Thymus (tissue), 14 donors: ENCODE measurements at places on chromosomes 1 and 21.

DNA sequence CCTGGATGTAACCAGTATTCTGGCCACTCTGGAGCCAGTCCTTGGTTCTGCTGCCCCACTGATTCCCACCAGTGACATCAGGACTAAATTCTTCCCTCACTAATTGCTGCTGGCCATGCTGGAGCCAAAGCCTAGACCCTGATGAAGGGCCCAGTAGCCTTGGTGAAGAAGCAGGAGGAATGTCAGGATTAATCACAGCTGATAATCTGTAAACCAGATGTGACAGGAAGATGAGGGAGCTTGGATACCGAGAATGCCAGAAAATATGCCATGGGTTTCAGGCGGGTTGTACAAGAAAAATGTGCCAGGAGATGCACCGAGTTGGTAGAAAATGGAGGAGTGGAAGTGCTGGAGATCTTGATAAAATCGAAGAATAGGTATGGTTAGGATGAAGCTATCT, 119.0 kb upstream of the PPP2R5A start:
- DNase-seq = no peak
- H3K4me3 ChIP-seq = no peak overlapping the region
- no peak overlapping the region for H3K27ac ChIP-seq
- no peaks in the 10 kb centered on the region for H3K36me3 ChIP-seq
- peaks cover 33% of the 10 kb centered on the region for H3K4me1 ChIP-seq

DNA sequence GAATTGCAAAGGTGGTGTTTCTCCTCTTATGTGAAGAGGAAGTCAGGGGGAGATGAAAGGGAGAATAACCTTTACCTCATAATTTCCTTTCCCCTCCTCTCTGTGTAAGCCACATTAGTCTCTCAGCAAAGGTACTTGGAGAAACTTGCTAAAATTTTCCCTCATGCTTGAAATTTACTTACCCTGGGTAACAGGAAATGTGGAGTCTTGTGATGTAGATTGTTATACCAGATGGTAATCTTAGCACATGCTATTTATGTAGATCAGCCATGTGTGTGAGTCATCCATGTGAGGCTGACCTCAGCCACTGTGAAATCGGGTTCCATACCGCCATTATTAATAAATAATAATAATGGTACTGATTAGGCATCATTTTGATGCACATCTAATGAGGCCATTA, 128.4 kb downstream of the TGFB2 start:
- no peak overlapping the region for H3K27ac ChIP-seq
- H3K4me1 ChIP-seq = no peaks in the 10 kb centered on the region
- no peaks in the 10 kb centered on the region for H3K36me3 ChIP-seq
- no peak overlapping the region for H3K4me3 ChIP-seq
- H3K27me3 ChIP-seq = no peaks in the 10 kb centered on the region

DNA sequence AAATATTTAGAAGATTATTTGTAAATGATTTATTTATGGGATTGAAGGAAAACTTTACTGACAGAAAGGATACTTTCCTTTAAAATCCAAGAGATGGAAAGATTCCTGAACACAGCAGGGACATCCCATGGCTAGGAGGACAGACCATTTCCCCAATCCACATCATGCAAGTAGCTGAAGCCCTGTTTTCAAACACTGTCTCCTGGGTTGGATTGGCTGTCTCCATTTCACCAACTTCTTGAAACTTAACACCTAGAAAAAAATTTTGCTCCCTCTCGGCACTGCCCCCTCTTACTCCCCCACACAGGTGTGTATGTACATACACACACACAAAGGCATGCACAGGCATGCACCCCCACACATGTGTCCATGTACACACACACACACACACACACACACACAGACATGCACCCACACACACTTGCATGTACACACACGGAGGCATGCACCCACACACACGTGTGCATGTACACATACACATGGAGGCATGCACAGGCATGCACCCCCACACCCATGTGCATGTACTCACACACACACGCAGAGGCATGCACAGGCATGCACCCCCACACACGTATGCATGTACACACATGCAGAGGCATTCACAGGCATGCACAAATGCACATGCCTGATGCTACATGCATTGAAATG, 320.0 kb downstream of the CHRM3 start:
- H3K27me3 ChIP-seq = no peaks in the 10 kb centered on the region
- no peaks in the 10 kb centered on the region for H3K4me1 ChIP-seq
- H3K4me3 ChIP-seq = no peak overlapping the region
- H3K27ac ChIP-seq = no peak overlapping the region
- H3K36me3 ChIP-seq = no peaks in the 10 kb centered on the region

GRCh38 chr1:79792219-79792930, 785.8 kb upstream of the ADGRL4 start:
- no peak overlapping the region for H3K4me3 ChIP-seq
- no peaks in the 10 kb centered on the region for H3K27me3 ChIP-seq
- no peak for DNase-seq
- no peaks in the 10 kb centered on the region for H3K36me3 ChIP-seq
- no peak overlapping the region for H3K27ac ChIP-seq
- H3K4me1 ChIP-seq = no peaks in the 10 kb centered on the region

GRCh38 chr1:232487236-232487635, 142.7 kb downstream of the SIPA1L2 start:
- DNase-seq = no peak
- no peaks in the 10 kb centered on the region for H3K27me3 ChIP-seq

DNA sequence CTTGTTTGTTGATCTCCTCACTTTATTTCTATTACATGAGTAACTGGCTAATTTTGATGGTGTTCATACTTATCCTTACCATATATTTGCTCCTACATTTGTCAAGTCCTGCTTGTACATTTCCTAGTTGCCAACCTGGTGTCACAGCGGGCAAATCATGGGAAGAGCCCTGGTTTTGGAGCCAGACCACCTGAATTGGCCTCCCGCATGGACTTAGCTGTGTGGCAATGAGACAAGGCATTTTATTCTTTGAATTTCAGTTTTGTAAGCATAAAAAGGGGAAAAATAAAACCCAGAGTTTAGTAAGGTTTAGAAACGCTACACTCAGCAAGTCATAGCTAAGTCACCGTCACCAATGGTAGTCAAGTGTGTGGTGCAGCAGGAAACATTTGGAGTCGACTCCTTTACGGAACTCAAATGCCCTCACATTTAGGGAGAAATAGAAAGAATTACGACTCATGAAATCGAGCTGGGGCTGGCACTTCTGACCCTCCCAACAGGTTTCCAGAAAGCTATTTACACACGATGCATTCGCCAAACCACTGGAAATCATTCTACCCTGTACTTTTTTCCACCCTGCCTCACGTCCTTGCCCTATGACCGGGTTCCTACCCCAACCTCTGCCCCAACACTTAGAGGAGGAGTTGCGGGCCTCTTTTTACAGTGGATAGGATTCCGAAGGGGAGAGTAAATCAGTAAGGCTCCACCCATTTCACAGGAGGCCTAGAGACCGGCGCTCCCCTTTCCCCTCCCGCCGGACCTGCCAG, 492 bp upstream of the PGM1 start:
- peak overlapping the region; percentile 67 for H3K4me3 ChIP-seq
- H3K36me3 ChIP-seq = no peaks in the 10 kb centered on the region
- peaks cover 6% of the 10 kb centered on the region for H3K27me3 ChIP-seq

GRCh38 chr1:22584001-22584562, 20.8 kb downstream of the EPHA8 start:
- H3K36me3 ChIP-seq = no peaks in the 10 kb centered on the region
- H3K27ac ChIP-seq = no peak overlapping the region
- no peak for DNase-seq
- H3K4me1 ChIP-seq = no peaks in the 10 kb centered on the region

DNA sequence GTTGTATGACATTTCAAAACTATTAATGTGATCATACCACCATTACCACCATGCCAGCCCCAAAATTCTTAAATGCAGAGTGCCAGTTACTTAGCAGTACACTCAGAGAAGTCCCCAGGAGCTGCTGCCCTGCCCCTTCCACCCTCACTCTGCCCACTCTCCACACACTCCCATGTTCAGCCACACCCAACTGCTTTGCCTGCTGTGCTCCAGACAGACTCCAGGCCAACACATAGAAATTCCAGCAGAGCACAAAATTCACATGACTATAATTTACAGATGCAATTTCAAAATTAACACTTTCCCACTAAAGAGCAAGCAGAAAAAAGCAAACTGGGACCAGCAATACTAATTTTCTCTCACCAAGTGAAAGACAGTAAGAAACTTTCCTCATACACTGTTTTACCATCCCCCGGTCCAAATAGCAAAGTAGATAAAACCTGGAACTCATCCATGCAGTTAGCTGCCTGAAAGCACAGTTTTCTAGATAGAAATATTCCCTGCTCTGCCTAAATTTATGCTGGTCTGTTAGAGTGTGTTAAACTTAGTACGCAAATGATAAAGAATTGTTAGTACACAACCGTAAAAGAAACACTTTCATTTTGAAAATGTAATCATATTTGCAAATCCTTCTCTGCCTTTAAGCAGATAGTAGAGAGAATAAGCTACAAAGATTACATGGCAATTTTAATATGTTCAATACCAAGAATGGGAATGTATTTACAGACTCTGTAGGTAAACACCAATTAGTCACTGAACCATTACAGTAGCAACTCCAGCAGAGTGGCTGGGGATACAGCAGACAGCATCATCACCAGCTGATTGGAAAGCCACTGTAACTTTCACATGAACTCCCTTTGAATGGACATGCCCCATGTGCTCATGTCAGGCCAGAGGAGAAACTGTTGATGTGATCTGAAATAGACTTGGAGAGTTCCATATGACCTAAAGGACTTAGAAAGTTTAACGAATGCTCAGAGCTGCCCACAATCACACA, 176.5 kb downstream of the VAV3 start:
- no peak overlapping the region for H3K27ac ChIP-seq
- H3K4me3 ChIP-seq = no peak overlapping the region
- H3K36me3 ChIP-seq = no peaks in the 10 kb centered on the region
- H3K4me1 ChIP-seq = peaks cover 18% of the 10 kb centered on the region
- H3K27me3 ChIP-seq = no peaks in the 10 kb centered on the region

DNA sequence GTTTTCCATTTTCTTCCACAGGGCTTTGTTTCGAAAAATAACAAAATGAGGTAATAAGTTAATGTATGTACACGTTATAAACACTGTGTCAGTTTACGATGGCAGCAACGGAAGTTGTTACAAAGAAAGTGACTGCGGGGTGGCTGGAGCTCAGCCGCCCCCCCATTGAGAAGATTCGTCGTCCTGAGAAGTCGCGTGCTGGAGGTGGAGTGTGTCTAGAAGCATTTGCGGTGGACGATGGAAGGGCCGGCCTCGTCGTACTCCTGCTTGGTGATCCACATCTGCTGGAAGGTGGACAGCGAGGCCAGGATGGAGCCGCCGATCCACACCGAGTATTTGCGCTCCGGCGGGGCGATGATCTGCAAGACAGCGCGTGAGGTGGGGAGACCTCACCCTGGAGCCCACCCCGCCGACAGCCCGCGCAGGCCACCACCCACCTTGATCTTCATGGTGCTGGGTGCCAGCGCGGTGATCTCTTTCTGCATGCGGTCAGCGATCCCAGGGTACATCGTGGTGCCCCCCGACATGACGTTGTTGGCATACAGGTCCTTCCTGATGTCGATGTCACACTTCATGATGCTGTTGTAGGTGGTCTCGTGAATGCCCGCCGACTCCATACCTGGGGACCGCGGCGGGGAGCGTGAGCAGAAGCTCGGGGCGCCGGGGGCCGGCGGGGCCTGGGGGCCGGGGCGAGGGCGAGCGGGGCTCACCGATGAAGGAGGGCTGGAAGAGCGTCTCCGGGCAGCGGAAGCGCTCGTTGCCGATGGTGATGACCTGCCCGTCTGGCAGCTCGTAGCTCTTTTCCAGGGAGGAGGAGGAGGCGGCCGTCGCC, 2.4 kb downstream of the ACTA1 start:
- no peak for DNase-seq
- H3K4me1 ChIP-seq = peaks cover 9% of the 10 kb centered on the region
- peak overlapping the region; percentile 11 for H3K4me3 ChIP-seq

DNA sequence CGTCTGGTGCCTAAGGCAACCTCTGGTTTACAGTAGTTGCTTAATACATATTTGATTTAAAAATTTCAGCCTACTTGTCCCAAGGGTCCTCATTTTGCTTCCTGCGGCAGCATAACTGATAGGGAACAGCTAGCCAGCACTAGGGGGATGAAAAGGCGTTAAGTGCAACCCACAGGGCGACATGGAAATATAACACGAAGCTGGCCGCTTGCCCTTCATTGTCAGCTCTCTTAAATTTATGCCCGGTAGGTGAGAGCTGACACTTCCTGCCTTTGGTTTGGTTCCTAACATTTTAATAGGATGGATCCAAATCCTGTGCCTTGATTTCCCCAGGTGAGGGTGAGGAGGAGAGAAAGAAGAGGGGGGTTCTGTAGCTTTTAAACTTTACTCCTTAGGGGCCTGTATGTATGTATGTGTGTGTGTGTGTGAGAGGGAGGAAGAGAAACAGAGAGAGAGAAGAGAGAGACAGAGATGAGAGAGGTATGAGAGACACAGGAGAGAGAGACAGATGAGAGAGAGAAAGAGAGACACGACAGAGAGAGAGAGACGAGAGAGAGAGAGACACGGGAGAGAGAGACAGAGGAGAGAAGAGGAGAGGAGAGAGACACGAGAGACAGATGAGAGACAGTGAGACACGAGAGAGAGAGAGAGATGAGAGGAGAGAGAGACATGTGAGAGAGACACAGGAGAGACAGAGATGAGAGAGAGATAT, 938 bp upstream of the ACTN2 start:
- no peak for DNase-seq
- no peaks in the 10 kb centered on the region for H3K36me3 ChIP-seq
- H3K27me3 ChIP-seq = peaks cover 29% of the 10 kb centered on the region
- peaks cover 6% of the 10 kb centered on the region for H3K4me1 ChIP-seq
- H3K4me3 ChIP-seq = no peak overlapping the region
- no peak overlapping the region for H3K27ac ChIP-seq

GRCh38 chr1:247334378-247335133, 2.9 kb upstream of the ZNF496 start:
- peaks cover 31% of the 10 kb centered on the region for H3K36me3 ChIP-seq
- H3K27me3 ChIP-seq = no peaks in the 10 kb centered on the region
- DNase-seq = peak; percentile 39
- H3K4me1 ChIP-seq = peaks cover 61% of the 10 kb centered on the region

- no peaks in the 10 kb centered on the region for H3K27me3 ChIP-seq
- peak overlapping the region; percentile 46 for H3K27ac ChIP-seq
- H3K4me3 ChIP-seq = no peak overlapping the region
- H3K36me3 ChIP-seq = peaks cover 29% of the 10 kb centered on the region
- no peak for DNase-seq
Measured at GRCh38 chr21:46515109-46515508, 56.4 kb downstream of the DIP2A start.

- no peaks in the 10 kb centered on the region for H3K36me3 ChIP-seq
- H3K27ac ChIP-seq = no peak overlapping the region
- H3K4me3 ChIP-seq = no peak overlapping the region
- no peak for DNase-seq
Measured at GRCh38 chr1:228913626-228914414, 178.5 kb downstream of the RHOU start.

GRCh38 chr1:59046134-59046533, 250.8 kb upstream of the FGGY start:
- DNase-seq = no peak
- H3K4me3 ChIP-seq = no peak overlapping the region
- no peaks in the 10 kb centered on the region for H3K27me3 ChIP-seq
- H3K4me1 ChIP-seq = peaks cover 9% of the 10 kb centered on the region

- DNase-seq = no peak
- no peaks in the 10 kb centered on the region for H3K36me3 ChIP-seq
- H3K4me3 ChIP-seq = no peak overlapping the region
- no peaks in the 10 kb centered on the region for H3K27me3 ChIP-seq
- peaks cover 2% of the 10 kb centered on the region for H3K4me1 ChIP-seq
Measured at GRCh38 chr21:18493422-18493821, 89.8 kb upstream of the TMPRSS15 start.
